ENCODE measurements at places on chromosomes 4 and X.

GRCh38 chrX:81120258-81120935 lies 81.3 kb downstream of the HMGN5 start:
- DNase-seq: peak; percentile 11

DNA sequence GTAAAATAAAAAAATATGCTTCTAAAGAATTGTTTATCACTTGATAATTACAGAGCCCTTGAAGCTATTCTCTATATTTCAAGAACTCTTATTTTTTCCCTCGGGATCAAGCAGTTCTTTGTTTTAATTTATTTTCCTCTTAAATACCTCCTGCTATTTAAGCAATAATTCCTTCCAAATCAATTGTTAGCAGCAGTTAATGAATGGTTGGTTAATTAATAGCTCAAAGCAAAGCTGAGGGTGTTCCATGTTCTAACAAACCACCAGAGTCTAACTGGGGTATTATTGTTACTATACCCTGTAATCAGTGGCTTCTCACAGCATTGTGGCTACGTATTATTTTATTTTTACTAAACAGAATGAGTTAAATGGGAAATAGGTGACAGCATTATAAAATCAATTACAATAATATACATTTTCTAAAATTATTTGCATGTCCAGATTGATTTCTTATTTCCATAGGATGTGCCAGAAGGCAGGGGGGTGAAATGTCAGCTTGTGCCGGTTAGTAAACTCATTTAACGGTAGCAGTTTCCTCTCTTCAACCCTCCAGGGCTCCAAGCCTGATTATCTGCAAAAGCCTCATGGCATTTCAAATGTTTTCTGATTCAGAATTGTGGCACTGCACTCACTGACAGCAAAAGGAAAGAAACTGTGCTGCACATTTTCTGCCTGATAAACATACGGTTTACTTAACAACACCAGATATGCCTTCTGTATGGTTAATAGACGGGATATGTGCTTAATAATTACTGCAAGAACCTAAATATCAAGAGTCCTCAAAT lies 286.9 kb upstream of the EMCN start:
- no peak for DNase-seq

GRCh38 chr4:140049849-140050637 lies 103.9 kb downstream of the MAML3 start:
- peak; percentile 54 for DNase-seq

- no peak for DNase-seq
Observed at GRCh38 chrX:16014171-16014570, 109.2 kb upstream of the GRPR start.

DNA sequence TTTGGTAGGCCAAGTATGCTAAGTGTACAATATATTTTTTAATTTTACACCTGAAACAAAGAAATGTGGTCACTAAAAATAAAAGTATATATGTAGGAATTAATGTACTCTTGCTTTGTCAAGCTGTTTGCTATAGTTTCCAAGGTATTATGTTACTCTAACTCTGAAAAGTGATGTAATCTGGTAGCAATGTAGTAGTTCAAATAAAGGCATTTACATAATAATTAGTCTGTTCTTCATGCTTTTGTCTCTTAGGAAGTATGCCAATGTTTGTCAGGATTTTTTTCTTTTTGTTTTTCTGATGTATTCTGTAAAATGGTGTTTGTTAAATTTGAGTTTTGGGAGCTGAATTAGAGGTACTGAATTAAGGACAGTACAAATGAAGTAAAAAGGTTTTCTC lies 89.5 kb downstream of the PLS3 start:
- DNase-seq: no peak

GRCh38 chr4:188110741-188111471 lies 1.5 kb upstream of the TRIML2 start:
- no peak for DNase-seq

GRCh38 chr4:10647846-10648245 lies 36.7 kb downstream of the CLNK start:
- no peak for DNase-seq

GRCh38 chr4:155433636-155434360 lies 57.0 kb upstream of the MAP9 start:
- no peak for DNase-seq

GRCh38 chr4:151227172-151227571 lies 49.8 kb upstream of the PRSS48 start:
- DNase-seq: no peak

DNA sequence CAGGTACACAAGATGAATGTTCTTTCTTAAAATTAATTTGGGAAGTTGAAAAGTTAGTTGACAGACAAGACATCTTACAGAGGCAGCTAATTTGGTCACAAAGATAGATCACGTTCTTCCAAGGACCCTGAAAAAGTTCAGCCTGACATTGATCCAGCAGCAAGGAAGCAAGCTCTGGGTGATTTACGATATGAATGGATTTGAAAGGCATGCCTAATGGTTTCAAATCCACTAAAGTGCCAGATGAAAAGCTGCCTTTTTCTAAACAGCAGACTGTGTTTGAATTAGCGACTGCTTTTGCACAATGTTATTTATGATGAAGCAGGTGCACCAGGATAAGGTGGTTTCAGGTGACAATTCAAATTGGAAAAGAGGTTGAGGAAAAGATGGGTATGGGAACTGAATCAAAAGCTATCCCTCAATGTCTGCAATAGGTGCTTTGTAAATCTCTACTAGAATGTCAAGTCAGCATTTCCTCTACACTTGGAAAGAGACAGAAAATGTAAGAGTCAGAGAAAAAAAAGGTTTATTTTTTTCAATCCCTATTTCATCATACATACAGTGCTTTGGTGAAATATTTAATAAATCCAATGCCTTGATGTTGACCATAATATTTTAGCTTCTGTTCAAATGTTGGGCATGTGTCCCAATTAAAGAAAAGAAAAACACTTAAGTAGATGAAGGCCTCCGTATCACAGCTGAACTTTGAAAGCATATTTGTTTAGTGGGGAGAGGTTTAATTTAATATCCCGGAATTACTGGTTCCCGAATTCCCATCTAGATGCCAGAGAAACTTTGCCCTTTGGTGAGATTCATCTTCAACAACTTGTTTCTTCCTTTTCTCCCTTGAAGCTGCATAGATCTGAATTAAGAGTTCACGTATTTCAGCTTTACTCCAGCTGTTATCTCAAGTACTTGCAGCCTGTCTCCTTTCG lies 6.0 kb downstream of the RASGEF1B start:
- no peak for DNase-seq

GRCh38 chrX:155115174-155115819 lies 44.0 kb downstream of the BRCC3 start:
- no peak for DNase-seq

GRCh38 chr4:38290366-38290765 lies 330.2 kb downstream of the PTTG2 start:
- DNase-seq: no peak

- peak; percentile 68 for DNase-seq
Observed at GRCh38 chr4:88008122-88008742, 797 bp downstream of the PKD2 start.

- no peak for DNase-seq
Observed at GRCh38 chr4:67879486-67879885, 4.3 kb downstream of the TMPRSS11D start.

GRCh38 chr4:23769406-23769805 lies 120.4 kb downstream of the PPARGC1A start:
- DNase-seq: no peak

- DNase-seq: no peak
Observed at GRCh38 chr4:147060151-147060931, 114.7 kb upstream of the TTC29 start.

GRCh38 chrX:31353095-31353494 lies 281.3 kb upstream of the FTHL17 start:
- no peak for DNase-seq

GRCh38 chr4:123265443-123265842 lies 131.2 kb upstream of the SPRY1 start:
- no peak for DNase-seq

- DNase-seq: no peak
Observed at GRCh38 chr4:182593402-182593801, 323.8 kb downstream of the DCTD start.

- DNase-seq: no peak
Observed at GRCh38 chrX:39336671-39337311, 535.5 kb downstream of the MID1IP1 start.

GRCh38 chr4:81905971-81906370 lies 434.3 kb upstream of the RASGEF1B start:
- DNase-seq: no peak

GRCh38 chrX:139332441-139332840 lies 198.1 kb upstream of the F9 start:
- no peak for DNase-seq

DNA sequence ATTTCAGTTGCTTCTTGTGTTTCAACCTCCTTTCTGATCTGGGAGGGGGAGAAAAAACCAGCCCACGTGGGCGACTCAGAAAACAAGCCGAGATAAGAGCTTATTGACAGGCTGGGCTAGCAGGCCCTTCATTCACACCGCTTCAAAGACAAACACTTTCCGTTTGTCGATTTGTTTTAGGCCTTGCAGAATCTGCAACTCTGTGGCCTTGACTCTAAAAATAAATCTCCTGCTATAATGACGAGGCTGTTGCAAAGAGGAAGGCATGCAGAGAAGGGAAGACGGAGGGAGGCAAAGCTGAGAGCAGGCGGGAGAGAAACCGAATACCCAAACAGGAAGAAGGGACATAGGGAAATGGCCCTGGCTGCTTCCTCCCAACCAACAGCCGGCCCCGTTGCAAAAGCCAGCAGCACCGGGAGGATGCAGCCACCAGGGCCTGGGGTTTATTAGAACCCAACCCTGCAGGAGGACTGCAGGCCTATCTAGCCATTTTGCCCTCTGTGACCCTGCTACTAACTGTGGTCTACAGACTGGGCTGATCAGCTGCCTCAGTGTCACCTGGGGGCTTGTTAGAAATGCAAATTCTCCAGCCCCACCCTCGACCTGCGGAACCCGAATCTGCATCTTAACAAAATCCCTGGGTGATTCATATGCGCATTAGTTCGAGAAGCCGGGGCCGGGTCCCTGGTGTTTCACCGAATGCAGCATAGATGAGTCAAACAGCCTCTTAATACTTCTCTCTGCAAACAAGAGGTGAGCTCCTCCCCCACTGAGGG lies 325.5 kb downstream of the BCOR start:
- peak; percentile 30 for DNase-seq

DNA sequence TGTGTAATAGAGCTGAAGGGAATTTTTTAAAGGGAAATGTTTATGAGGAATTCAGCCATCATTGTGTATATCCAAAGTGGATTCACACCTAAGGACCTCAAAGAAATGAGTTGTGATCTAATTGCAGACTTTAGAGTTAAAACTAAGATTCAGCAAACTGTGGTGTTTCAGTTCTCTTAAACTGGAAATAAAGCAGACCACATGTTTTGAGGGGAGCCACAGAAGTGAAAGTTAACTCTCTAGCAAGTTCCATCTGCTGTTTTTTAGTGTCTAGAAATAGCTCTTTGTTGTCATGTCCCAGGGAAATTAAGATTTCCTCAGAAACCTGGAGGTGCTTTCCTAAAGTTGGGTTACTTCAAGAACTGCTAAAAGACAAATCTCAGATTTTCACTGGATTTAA lies 97.3 kb upstream of the DDX3X start:
- DNase-seq: no peak

All from HEK293T (cell line).